SJSA1 (cell line): ENCODE measurements at places on chromosomes 1 and 21. TPM values are rescaled to one million over a fixed set of nuclear protein-coding genes. Genes with fewer than 3 reads are reported as not detected.

The MAST2 gene
- total RNA-seq, result 8.9 and 16.8 TPM in 2 replicates

- DNase-seq, result peak; percentile 56
Observed at GRCh38 chr1:165114022-165114888, 242.3 kb downstream of the LMX1A start.

- DNase-seq, result no peak
Observed at GRCh38 chr1:247332623-247333361, 1.1 kb upstream of the ZNF496 start.

The TRNP1 gene
- 6.5 and 7.5 TPM in 2 replicates for total RNA-seq

- no peak for DNase-seq
Observed at GRCh38 chr21:45241357-45241756, 46.3 kb downstream of the POFUT2 start.

- no peak for DNase-seq
Observed at GRCh38 chr1:48846441-48846840, 69.8 kb upstream of the BEND5 start.

The CZIB gene
- 90.0 and 92.7 TPM in 2 replicates for total RNA-seq
